ENCODE measurements at places on chromosomes 16 and 17.
A peak's percentile ranks its signal among the peaks of the same experiment; 100 is the strongest.

DNA sequence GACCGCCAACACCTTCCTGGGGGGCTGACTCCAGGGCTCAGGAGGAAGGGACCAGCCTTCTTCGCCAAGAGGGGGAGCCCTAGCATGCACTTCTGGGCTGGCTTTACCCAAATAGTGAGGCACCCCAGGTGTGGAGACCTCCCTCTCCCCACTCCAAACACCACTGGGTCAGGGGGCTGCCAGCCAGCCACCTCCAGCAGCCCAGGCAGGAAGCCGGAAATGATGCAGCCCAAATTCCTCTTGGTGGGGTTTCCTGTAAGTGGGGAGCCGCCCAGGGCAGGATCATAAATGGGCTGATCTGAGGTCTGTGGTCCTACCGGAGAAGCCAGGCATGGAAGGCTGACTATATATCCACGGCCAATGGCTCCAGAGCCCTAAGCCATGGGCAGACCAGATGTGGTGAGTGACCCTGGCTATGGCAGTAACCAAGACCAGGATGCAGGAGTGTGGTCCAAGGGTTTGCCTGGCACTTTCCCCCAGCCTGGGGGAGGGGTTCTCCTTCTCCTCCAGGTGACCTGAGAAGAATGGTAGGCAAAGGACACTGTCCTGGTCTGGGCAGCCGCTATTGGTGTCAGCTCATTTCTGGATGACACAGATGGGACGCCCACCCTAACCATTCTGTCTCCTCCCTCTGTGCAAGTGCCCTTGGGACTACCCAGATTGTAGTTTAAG, 4.2 kb downstream of the GIT1 start:
- DNase-seq: no peak

DNA sequence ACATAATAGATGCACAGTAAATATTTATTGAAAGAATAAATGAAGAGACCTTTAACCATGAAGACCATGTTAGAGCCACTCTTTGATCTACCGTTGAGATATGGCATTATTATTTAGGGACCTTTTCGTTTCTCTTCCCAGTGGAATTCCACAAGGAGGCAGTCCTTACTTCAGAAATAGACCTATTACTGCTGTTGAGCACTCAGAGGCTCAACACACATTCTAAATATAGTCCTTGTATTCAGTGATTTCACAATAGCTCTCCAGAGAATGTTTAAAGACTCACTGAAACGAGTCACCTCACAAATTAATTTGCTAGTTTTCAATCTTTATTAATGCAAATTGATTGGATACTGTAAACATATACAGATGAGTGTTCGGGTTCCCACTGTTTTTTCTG, 603.8 kb downstream of the CDH8 start:
- peak; percentile 2 for DNase-seq

DNA sequence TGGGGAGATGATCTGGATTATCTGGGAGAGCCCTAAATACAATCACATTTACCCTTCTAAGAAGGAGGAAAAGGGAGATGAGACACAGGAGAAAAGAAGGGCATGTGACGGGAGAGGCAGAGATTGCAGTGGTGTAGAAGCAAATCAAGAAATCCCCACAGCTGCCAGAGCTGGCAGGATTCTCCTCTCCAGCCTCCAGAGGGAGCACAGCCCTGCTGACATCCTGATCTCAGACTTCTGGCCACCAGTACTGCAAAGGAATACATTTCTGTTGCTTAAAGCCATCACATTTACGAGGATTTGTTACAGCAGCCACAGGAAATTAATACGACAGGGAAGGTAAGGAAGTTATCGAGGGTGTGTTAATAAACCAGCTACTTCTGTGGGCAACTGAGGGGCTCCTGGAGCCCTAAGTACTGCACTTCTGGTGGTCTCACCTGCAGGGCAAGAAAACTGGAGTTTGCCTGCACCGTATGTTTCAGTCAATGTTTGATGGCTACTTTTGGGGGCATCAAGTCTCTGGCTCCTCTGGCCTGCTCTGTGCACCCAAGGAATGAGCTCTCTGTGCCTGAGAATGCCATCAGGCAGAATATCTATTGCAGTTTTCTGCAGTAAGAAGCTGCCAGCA, 22.9 kb upstream of the CDH13 start:
- DNase-seq: no peak

DNA sequence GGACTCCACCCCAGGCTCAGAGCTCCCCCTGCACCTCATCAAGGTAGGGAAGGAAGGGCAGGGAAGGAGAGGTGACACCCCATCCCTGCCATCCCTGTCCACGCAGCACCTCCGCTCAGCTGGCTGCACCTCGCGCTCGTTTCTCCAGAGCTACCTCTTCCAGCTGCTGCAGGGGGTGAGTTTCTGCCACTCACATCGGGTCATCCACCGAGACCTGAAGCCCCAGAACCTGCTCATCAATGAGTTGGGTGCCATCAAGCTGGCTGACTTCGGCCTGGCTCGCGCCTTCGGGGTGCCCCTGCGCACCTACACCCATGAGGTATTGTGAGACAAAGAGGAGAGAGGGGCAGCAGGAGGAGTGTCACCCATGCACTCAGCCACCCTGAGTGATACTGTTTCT, 1.4 kb downstream of the CDK3 start:
- no peak for DNase-seq

GRCh38 chr17:30922235-30923030, 688 bp downstream of the ADAP2 start:
- no peak for DNase-seq

- DNase-seq: peak; percentile 65
Measured at GRCh38 chr17:45060382-45060796, 728 bp upstream of the NMT1 start.

DNA sequence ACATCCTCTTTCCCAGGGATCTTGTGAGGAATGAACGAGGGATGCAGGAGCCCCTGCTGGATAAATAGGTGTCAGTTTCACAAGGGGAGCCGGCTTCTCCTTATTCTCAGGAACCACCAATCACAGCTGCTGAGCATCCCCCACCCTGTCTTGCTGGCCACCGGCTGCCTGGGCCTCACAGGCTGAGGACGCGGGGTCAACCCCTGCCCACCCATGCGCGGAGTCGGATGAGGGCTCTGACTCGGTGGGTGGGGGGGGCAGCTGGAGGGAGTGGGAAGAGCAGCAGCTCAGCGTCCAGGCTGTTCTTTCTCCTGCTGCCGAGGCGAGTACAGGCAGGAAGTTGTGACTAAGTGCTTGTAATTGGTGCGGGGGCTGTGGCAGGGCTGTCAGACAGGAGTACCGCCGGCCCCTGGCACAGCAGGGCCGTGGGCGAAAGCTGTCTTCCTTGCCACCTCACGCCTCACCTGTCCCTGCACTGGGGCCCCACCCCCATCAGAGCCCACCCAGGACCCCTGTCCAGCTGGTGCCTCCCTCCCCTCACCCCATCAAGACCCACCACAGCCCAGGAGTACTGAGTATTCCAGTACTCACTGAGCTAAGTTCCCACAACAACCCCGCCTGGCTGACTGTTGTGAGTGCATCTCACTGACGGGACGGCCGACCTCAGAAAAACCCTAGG, 11.0 kb upstream of the DPEP1 start:
- peak; percentile 77 for DNase-seq

- no peak for DNase-seq
Measured at GRCh38 chr16:85078226-85078625, 34.0 kb downstream of the CIBAR2 start.

GRCh38 chr17:7094652-7095019, 14.6 kb upstream of the CLEC10A start:
- DNase-seq: no peak

GRCh38 chr17:36946726-36947091, 2.0 kb upstream of the AATF start:
- DNase-seq: no peak

DNA sequence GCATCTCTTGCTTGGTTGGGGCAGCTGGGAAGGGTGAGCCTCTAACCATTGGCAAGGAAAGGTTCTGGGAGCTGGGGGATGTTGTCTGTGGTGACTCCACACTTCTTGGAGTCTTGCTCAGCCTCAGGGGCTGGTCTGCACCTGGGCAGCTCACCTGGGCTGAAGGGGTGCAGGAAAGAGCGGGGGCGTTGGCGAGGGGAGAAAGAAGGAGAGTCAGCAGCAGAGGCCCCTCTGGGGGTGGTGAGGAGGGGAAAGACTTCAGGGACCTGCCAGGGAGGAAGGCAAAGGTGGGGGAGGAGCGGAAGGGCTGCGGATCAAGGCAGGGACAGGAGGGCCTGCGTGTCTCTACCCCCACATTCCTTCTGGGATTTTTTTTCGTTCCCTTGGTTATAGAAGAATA, 47.7 kb downstream of the CCDC42 start:
- DNase-seq: no peak

DNA sequence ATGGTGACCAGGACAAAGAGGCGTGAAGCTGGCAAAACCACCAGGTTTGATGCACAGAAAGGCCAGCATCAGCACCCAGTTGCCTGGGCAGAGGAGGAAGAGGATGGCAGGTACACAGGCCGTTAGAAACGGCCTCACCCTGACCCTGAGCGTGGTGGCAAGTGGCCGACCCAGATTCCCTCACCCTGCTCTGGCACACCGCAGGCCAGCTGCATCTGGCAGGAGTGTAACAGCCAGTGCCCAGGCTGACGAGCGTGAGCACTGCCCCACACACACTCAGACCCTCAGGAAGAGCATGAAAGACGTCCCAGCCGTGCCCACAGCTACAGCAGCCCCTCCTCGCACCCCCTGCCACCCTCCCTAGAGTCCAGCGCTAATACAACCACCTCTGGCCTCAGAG, 82.0 kb downstream of the ANKRD11 start:
- DNase-seq: no peak

DNA sequence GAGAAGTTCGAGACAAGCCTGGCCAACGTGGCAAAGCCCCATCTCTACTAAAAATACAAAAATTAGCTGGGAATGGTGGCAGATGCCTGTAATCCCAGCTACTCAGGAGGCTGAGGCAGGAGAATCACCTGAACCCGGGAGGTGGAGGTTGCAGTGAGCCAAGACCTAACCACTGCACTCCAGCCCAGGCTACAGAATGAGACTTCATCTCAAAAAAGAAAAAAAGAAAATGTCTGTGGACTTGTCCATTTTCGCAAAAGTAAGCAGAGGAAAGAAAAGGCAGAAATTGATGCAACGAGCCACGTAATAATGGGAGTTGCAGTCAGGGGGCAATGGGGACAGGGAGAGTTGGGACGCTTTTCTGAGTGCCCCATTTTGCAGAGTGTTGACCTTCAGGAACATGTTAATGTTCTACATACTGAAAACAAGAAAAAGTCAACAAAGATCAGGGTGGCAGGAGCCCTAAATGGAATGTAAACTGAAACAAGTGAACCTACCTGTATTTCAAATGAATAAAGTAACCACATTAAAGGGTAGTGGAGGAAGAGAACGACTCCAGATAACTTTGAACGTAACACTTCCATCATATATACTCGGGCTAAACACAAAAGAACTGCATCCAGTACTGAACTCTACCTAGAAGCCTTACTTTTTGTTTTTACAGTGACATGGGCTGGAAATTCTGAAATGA, 76.4 kb downstream of the CNGB1 start:
- no peak for DNase-seq

- DNase-seq: no peak
Measured at GRCh38 chr16:8113843-8114242, 476.5 kb downstream of the TMEM114 start.

DNA sequence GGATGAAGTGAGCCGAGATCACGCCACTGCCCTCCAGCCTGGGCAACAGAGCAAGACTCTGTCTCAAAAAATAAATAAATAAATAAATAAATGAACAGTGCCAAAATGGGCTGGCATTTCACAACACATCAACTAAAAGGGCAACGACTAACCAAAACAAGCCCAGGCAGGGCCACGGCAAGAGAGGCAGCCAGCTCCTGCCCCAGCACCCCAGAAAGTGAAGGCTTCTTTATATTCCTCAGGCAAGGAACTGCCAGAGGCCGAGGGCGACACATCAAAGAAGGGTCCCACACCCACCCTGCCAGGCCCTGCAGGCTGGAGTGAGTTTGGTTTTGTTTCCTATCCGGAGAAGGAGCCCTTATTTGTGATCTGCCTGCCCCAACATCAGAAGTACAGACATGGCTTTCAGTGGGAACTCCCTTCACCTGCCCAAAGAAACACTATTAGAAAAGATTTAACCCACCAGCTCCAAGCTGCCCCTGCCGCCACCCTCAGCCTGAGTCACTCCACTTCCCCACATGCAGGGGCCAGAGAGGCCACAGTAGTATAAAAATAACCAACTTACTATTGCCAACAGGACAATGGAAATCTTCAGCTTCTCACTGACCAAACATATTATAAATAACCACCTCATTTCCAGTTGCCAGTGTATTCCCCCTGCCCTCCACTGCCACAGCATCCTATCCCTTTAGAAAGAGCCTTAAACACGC, 8.0 kb downstream of the FBXO31 start:
- DNase-seq: no peak

DNA sequence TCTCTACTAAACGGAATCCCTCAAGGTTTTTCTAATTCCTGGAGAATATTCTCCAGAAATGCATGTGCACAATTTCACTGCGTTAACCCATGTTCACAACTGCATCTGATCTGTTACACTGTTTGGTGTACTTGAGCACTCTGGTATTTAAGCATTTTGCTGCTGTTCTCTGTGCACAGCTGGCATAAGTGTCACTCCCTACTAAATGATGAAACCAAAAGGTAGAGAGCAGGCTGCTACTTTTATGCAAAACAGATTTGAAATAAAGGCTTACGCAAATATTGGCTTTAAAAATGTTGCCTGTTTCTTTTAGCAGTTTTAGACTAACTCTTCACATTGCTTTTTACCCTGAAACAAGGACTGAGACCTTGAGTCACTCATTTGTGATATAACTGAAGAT, 41.7 kb downstream of the ESRP2 start:
- no peak for DNase-seq

- DNase-seq: no peak
Measured at GRCh38 chr17:15233022-15233805, 31.9 kb downstream of the PMP22 start.

All from NCI-H2227 treated with DMSO at 0.1 percent for 48 hours (cell line).